ENCODE measurements at places on chromosomes 7 and 10.

DNA sequence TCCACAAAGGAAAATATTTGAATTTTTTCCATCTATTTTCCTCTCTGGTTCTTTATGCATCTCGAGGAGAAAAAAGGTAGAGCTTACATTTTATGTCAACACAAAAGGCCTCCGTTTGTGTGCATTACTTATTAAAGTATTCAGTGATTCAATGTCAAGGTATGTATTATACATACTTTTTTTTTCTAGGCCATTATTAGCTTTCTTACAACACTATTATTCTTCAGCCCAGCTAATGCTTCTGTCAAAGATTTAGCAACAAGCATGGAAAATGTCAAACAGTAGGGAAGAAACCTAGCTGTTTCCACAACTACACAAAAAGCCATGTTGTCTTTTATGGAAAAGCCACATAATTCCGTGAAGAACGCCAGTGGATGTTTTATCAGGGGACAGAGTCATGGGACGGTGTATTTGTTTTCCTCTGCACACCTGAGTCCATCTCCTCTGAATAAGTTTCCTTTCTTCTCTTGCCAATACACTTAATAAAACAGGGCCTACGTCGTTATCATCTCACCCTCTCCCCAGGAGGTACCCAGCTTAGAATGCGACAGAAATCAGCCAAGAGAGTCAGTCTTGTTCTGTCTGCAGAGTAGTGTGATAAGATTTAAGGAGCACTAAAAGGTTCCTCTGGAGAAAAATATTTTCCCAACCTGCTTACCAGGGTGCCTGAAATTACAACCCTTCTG lies 209.7 kb upstream of the AUTS2 start:
- DNase-seq: peak; percentile 4

GRCh38 chr7:98802088-98802780 lies 67.6 kb downstream of the TMEM130 start:
- no peak for DNase-seq

GRCh38 chr10:104117839-104118323 lies 4.1 kb upstream of the SFR1 start:
- no peak for DNase-seq

GRCh38 chr10:61819208-61819607 lies 82.3 kb upstream of the ARID5B start:
- no peak for DNase-seq

- DNase-seq: no peak
Measured at GRCh38 chr7:30521532-30521931, 16.9 kb upstream of the GGCT start.

DNA sequence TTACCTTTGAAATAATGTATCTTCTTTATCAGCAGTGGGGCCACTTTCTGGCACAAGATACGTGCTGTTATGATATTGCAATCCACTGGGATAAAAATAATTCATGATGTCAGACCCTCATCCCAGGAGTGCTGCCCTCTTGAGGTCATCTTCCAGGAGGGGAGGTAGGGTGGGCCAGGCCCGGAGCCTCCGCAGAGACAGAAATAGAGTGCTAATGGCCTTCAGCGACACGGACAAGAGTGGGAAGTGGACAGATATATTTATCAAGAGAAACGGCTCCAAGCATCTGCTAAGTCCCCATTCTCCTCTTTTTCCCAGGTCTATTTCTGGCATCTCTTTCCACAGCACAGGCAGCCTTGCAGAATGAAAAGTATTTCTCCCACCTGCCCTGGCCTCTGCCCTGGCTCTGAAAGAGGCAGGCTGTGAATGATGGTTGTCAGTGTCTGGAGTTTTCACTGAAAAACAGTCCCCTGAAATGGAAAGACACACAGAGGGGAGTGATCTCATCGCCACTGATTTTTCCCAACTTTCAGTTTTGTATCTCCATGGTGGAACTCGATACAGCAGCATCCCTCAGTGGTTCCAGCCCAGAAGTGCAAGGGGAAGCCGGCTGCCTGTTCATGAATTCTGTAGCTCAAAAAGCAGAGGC lies 251.7 kb upstream of the MYO3A start:
- no peak for DNase-seq

DNA sequence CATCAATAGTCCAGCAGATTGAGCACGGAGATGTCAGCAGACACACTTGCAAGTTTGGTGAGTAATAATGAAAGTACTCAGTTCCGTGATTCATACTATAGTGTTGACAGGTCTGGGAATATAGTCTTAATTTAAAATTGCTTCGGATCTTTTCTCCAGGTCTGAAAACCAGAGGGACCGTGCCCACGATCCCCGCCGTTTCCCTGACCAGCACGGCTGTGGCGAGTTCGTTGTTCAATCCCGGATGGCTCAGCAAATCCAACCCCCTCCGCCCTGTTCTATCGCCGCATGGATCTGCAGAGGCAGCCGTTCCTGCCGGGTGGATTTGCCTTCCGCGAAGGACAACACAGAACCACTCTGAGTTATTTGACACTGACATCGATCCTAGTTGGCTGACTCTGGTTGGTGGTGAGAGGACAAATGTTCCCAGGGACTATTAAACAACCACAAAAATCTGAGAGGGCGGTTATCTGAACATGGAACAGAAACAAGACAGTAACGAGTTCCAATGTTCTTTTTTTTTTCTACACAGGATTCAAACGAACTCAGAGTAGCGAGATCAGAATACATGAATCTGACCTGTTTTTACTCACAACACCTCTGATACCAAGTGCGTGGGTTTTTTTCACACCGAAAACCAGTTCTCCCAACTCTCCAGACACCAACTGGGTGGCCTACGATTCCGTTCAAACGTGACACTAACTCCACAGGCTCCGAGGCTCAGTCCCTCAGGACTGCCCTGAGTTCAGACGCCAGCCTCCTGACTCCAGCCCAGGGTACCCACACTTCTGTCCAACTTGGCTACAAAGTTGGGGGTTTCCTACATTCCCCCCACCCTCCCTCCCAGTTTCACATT lies 52.7 kb downstream of the RBM17 start:
- no peak for DNase-seq

DNA sequence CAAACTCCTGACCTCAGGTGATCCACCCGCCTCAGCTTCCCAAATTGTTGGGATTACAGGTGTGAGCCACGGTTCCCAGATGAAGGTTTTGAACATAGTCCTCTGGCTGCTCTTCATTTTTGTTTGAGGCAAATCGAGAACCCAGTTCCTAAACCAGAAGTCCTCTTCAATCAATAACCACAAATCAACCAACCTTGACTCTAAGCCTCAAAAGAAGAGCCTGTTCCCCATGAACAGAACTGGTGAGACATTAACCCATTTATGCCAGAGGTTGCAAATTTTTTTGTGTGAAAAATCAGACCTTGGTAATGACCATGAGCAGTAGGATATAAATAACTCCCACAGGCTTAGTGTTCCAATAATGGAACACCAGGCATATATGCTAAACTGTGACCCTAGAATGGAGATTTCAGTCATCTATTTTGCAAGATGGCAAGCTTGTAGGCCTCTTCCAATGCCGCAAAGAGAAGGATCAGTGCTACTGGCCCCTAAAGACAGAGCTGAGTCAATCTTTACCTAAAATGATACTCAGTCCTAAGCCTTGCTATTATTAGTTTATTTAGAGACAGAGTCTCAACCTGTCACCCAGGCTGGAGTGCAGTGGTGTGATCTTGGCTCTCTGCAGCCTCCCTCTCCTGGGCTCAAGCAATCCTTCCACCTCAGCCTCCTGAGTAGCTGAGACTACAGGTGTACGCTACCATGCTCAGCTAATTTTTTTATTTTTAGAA lies 15.9 kb downstream of the KPNA7 start:
- no peak for DNase-seq

- no peak for DNase-seq
Measured at GRCh38 chr10:67936416-67936815, 52.0 kb downstream of the SIRT1 start.

GRCh38 chr10:110861930-110862649 lies 9.6 kb upstream of the PDCD4 start:
- DNase-seq: no peak

DNA sequence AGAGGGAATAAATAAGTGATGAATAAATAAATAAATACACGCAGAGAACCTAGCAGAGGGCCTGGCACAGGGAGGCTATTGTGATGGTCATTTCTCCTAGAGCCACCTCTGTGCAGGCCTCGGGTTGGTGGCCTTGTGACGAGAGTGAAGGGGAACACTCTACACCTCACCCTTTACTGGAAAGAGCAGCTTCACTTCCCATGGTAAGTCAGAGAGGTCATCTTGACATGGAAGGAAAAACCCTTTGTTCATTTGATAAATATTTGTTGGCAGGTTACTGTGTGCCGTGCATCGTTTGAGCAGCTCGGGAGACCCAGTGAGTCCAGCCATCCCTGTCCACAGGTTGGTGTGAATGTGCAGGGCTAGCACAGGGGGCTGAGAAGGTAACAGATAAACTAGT lies 70.2 kb upstream of the PODXL start:
- DNase-seq: no peak

DNA sequence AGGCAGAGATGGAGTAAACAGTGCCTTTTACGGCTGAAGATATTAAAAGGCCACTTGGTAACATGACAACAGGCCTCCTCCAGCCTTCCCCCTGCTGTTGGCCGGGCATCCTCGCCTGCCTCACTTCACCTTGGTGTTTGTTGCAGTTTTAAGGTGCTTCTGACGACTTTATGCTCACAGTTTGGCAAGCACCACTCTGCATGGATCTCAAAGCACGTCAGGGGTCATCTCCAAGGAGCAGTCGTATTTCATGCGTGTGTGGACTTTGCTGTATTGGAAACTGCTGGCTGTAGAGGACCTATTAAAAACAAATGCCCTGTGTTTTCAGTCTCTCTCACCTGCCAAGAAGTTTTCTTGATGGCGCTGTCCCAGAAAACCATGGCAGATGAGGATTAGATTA lies 483.1 kb downstream of the RPS24 start:
- DNase-seq: no peak

DNA sequence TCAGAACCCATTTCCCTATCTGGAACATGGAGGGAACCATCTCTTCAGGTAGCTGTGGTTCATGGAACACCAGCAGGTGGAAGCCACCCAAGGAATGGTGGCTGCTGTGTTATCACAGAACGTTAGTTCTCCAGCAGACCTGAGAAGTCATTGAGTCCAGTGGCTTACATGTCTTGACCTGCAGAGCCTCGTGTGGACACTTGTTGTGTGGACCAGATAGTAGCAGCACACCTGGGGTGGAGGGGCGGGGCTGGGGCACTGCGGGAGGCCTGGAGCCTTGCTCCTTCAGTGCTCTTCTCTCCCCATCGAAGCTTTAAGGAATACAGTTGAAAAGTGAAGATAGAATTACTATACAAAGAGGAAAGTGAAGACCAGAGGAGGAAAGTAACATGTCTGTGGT lies 42.4 kb downstream of the VWA2 start:
- DNase-seq: peak; percentile 59

DNA sequence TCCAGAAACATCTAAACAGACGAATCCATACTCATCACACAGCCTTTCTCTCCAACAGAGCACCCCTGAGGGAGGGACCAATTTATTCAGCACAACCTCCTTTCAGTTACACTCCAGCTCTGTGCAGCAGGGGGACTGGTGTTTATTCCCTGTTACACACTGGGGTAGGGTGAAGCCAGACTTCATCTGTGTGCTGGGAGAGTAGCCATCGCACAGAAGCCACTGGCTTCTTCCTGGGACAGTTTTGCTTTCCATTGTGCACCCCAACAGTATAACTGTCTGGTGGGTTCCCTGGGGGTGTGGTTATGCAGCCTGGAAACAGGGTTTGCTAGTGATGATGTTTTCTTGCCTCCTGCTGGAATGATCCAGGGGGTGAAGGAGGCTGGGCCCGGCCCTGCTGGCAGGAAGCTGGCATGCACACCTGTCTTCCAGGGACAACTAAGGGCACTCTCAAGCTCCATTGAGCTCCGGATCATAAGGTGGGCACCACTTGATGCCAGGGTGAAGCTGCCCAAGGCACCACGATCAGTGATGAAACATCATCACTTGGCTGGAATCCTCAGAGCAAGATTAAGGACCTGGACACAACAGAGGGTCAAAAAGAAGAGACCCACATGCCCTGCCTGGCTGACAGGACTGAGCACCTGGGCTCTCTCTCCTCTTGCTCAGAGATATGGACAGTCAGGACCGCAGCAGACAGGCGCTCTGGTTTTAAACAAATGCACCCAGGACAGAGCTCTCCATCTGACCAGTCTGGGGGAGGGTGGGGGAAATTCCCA lies 293.2 kb downstream of the GRID1 start:
- peak; percentile 65 for DNase-seq

DNA sequence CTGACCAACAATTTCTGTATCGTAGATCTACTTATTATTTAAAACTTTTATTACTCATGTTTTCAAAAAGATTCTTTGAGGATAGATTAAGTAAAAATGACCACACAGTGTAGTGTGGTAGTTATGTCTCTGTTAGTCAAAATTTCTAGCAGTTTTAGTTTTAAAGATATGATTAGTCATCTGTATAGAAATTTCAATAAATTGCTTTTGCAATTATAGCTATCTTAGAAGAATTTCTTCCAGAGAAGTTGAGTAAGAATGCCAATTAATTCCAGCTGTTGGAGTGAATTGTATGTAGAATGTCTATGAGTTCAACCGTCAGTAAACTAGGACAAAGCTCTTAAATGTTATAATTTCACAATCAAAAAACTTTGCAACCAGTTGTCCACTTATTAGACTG lies 229.7 kb downstream of the CDK14 start:
- no peak for DNase-seq

- DNase-seq: no peak
Measured at GRCh38 chr10:14560791-14561765, 213.6 kb downstream of the FAM107B start.

DNA sequence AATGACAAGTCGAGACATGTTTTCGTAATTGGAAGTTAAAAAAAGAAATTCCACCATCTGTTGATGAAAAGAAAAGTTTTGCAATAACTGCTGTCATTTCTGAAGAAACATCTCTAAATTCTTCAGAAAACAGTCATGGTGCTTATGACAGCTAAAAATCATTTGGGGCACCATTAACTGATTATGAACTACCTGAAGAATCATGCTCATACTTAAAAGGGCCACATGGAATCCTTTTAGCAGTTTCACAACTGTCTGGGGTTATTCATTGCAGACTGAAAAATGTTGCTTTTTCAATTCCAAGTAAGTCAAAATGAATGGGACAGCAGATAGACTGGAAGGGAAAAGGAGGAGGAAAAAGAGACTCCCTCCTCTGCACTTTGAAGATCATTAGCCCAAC lies 134.2 kb downstream of the CHN2 start:
- DNase-seq: no peak

DNA sequence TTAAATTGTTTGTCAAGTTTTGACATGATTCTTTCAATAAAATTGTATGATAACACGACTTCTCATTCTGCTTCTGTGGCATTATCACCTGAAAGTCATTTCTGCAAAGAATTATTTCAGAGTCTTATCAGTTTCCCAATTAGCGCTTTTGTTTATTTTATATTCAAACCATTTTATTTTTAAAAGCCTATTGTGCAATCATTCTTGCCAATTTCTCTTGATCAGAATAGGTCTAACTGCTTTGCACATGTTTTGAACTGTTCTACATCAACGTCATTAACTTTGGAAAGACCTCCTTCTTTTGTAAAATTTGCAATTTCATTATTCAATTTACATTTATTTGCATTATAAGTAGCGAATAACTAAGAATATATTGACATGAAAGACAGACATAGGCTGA lies 758.1 kb downstream of the CNTNAP2 start:
- no peak for DNase-seq
